ENCODE measurements at places on chromosomes 1 and 21.

GRCh38 chr1:19036813-19037605 is 80.5 kb upstream of the IFFO2 start:
- DNase-seq, result no peak

DNA sequence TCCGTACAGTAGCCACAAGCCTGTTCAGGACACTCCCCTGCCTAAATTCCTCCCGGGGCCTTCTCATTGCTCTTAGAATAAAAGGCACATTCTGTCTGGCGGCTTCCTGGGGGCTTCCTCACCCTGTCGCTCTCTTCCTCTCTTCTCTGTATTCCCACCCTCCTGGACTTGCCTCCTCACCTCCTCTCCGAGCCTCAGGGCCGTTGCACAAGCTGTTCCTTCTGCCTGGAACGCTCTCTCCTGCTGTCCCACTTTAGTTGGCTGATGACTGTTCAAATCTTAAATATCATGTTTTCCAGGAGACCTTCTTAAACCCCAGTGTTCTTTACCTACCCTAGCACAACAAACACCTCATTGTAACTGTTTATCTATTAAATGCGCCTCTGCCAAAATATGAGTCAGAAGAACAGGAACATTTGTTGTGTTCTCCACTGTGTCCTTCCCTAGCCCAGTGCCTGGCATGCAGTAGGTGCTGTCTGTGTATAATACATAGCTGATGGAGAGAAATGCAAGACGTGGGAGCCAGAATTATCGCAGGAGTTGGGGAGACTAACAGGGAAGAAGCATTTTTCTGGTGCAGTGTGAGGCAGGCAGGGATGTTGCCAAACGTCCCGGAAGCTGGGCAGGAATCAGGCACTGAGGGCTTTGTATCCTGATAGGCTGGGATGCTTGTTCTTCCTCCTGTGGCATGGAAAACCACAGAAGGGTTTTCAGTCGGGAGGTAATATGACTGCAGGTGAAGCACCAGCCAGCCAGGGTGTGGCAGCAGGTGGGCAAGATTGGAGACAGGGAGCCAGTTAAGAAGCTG is 24.1 kb upstream of the THRAP3 start:
- peak; percentile 37 for DNase-seq

DNA sequence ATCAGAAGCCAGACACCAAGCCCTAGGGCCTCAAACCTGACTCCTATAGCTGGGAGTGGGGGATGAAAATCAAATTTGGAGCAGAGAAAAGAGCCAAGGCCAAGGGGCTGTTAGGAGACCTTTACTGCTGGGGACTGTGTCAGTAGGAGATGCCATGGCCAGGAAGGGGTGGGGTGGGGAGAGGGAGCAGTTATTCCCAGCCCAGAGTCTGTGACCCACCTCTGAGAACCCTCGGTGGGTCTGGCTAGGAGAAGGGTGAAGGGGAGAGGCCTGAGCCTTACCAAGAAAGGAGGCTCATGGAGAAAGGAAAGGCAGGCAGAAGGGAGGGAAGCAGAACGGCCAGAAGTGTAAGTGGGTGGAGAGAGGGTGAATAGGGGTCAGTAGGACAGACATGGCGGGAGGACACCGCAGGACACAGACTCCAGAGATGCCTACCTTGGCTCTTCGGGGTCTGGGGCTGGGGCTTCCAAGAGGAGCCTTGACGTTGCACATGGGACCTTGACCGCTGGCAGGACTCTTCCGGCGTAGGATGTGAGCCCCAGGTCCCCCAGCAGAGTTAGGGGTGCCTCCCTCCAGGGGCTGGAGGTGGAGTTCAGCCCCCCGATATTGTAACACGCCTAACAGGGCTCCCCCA is 1.2 kb downstream of the ADAMTS4 start:
- DNase-seq, result no peak

DNA sequence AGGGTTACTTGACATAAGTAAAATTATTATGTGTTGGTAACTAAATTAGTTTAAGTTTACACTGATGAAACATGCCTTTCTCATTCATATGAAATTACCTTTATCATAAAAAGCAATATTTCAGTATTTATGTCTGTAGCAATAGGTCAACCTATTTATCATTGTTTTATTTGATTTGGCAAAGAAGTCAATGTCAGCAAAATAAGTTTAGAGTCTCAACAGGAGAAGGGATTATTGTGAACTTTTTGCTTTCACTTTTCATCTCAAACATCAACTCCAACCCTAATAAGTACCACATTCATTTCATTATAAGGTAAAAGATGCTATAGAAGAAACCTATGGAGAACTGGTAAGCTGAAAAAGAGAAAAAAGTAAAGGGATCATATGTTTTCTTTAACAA is 1015.4 kb upstream of the ADGRL4 start:
- DNase-seq, result no peak

DNA sequence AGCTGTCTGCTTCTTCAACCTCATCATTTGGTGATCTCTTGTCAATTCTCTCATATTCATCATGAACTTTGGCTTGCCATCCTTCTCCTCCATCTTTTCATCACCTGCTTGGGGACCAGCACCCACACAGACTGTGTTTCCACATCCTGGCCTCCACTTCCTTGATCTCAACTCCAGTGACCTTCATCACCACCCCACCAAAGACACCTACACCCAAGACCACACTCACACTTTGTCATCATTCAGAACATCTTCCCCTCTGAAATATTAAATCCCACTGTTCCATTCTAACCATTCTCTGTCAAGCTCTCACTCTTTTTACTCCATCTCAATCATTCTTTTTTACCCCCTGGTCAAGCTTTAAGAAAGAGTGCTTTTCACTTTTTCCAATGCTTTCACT is 115.5 kb upstream of the VAV3 start:
- no peak for DNase-seq

Measured in hippocampal formation (tissue), 2 donors.